ENCODE measurements at places on chromosomes 6 and 20. TPM values are rescaled to one million over a fixed set of nuclear protein-coding genes. Genes with fewer than 3 reads are reported as not detected.

GRCh38 chr6:21846541-21847451, 253.2 kb downstream of the SOX4 start:
- no peak for DNase-seq

DNA sequence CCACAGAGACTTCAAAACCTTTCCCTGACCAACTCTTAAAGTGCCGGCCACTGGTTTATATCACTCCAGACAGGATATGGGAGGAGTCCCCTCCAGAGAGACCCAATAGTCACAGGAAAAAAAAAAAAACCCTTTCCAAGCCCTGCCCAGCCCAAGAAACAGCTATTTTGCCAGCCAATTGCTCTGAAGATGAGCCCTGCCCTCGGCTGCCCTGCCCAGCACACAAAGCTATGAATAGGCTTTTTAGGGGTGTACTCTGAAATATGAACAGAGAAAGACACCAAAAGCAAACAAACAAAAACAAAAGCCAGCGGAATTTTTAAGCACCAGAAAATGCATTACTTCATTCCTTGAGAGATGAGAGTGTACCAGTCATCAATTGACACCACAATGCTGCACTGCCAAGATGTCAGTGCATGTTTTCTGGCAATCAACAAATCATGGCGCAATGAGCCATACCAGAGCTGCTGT, 275.1 kb downstream of the C6orf118 start:
- no peak for DNase-seq

DNA sequence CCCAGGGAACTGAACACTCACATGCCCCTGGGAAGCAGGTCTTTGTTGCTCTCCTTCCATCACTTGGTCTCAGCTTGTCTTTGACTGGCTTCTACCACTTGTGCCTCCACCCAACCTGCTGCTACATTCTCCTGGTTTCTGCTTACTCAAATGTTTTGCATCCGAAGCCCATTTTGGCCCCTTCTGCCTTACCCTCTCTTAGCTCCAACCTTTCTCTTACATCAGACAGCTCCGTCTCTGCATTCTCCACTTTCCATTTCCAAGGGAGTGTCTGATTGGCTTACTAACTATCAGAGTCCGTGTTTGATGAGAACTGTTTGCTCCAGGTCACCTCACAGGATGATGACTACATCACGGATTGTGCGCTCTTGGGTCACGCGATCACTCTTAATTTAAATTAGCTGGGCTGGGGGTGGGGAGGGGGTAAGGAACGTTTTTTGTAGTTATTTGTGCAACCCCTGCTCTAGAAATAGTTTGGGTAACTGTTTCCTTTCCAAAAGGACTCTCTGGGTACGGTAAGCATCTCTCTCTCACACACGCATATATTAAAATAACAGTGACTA, 844 bp upstream of the ABRACL start:
- DNase-seq, result peak; percentile 49

GRCh38 chr6:13559251-13559650, 15.2 kb upstream of the SIRT5 start:
- no peak for DNase-seq

DNA sequence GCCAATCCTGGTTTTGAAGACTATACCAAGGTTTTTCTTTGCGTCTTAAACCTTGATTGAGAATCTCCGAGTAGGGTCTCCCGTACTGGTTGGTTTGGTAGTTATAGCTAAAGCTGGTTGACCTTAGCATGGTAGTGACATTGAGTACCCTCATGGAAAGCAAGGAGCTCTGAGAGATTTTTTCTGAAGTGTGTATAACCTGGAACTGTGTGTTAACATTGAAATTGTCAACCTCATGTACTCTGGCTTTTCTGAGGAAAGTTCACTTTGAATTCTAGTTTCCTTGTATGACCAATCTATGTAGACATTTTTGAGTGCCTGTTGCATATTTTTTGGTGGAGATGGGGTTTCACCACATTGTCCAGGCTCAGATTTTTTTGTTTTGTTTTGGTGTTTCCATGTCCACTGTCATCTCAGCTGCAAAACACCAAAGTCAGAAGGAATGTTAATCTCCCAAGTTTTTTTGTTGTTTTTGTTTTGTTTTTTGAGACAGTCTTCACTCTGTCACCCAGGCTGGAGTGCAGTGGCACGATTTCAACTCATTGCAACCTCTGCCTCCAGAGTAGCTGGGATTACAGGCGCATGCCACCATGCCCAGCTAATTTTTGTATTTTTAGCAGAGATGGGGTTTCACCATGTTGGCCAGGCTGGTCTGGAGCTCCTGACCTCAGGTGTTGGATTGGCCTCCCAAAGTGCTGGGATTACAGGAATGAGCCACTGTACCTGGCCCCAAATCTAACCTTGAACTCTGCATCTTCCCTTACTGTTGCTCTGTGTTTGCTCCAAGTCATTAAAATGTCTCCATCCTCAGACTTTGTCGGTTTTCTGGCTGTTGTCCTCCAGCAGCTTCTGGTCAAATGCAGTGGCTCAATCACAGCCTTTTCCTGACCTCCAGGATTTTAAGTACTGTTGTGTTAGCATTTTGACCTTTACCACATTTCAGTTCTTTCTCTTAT, 4.3 kb downstream of the RPS12 start:
- no peak for DNase-seq

GRCh38 chr20:25313593-25313992, 65.7 kb downstream of the PYGB start:
- no peak for DNase-seq

DNA sequence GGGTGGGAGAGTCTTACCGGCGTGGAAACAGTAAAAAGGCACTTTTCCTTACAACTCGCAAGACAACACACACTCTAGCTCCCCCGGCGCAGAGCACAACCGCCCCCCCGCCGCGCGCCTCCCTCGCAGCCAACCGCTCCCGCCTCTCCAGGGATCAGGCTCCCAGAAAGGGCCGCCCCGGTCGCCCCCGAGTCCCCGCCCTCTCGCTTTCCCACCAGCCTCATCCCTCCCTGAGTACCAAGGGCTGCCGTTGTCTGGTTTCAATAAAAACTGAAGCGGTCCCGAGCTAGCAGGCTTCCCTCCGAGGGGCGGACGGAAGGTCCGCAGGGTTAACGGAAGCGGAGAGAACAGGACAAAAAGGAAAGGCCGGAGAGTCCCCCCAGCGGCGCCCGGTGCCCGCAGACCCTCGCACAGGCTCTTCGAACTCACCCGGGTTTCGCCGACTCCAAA, 804 bp downstream of the ELOVL5 start:
- DNase-seq, result peak; percentile 68

- DNase-seq, result peak; percentile 87
Measured at GRCh38 chr20:54649511-54649962, 174.1 kb downstream of the DOK5 start.

Gene PRELID3B
- 137 TPM for total RNA-seq

Gene ZNF391
- total RNA-seq, result 1.4 TPM

All from left colon (tissue), 2 donors.